ENCODE measurements at places on chromosomes 1 and 21. TPM values are rescaled to one million over a fixed set of nuclear protein-coding genes. Genes with fewer than 3 reads are reported as not detected.

GRCh38 chr21:32088471-32088870, 190.4 kb downstream of the MIS18A start:
- no peaks in the 10 kb centered on the region for H3K36me3 ChIP-seq
- no peak overlapping the region for H3K27ac ChIP-seq
- DNase-seq, result no peak
- H3K27me3 ChIP-seq, result no peaks in the 10 kb centered on the region
- H3K4me1 ChIP-seq, result no peaks in the 10 kb centered on the region

GRCh38 chr1:177385760-177386698, 215.3 kb downstream of the BRINP2 start:
- H3K4me1 ChIP-seq, result no peaks in the 10 kb centered on the region
- H3K27ac ChIP-seq, result no peak overlapping the region
- no peaks in the 10 kb centered on the region for H3K36me3 ChIP-seq
- no peak for DNase-seq

DNA sequence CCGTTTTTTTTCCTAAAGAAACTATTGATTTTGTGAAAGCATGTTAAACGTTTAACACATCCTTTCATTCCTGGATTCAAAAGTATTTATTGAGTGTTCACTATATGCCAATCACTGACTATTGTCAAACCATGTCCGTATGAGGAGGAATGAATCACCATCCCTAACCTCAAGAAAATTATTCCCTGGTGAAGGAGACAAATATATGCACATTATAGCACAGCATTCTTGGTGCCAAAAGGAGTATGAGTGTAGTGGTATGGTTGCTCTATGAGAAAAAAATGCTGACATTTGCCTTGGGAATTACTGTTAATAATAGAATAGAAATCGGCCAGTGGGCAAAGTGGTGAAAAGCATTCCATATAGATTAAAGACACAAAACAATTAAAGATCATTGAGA, 1390.1 kb downstream of the MRPL39 start:
- DNase-seq, result no peak
- no peaks in the 10 kb centered on the region for H3K4me1 ChIP-seq
- H3K4me3 ChIP-seq, result no peak overlapping the region
- H3K27me3 ChIP-seq, result no peaks in the 10 kb centered on the region
- H3K36me3 ChIP-seq, result no peaks in the 10 kb centered on the region

- H3K27ac ChIP-seq, result no peak overlapping the region
- no peaks in the 10 kb centered on the region for H3K27me3 ChIP-seq
- H3K4me3 ChIP-seq, result no peak overlapping the region
- H3K4me1 ChIP-seq, result no peaks in the 10 kb centered on the region
- no peak for DNase-seq
Measured at GRCh38 chr1:112583366-112583765, 35.6 kb downstream of the ST7L start.

DNA sequence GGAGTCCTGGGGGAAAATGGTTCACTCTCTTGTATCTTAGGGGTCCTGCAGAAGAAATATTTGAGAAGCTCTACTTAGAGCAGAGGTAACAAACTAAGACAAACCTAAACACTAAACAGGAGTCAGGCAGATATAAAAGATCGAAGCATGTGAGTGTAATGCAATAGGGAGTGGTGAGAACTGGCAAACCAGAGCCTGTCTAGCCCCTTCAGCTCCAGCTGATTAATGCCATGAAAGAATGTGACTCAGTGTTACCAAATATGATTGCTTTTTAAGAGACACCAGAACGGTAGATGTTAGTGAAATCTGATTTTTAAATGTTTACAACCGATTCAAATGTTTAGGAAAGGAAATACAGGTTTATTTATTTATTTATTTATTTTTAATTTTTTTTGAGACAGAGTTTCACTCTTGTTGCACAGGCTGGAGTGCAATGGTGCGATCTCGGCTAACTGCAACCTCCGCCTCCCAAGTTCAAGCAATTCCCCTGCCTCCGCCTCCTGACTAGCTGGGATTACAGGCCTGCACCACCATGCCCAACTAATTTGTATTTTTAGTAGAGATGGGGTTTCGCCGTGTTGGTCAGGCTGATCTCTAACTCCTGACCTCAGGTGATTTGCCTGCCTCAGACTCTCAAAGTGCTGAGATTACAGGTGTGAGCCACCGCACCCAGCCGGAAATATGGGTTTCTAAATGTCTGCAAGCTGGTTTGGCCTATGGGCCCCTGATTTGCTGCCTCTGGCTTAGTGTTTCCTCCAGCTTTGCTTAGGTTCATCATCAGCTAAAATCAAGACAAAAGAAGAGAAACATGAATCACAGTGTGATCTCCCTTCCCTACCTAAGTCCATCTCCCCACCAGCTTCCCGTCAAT, 12.2 kb downstream of the TXNIP start:
- H3K27ac ChIP-seq, result peak overlapping the region; percentile 98
- peaks cover 72% of the 10 kb centered on the region for H3K4me1 ChIP-seq
- DNase-seq, result no peak
- H3K4me3 ChIP-seq, result no peak overlapping the region

- no peaks in the 10 kb centered on the region for H3K4me1 ChIP-seq
- DNase-seq, result no peak
- no peaks in the 10 kb centered on the region for H3K27me3 ChIP-seq
Measured at GRCh38 chr1:6922096-6922931, 137.1 kb downstream of the CAMTA1 start.

The THBS3 gene
- total RNA-seq, result 29.8 TPM

The ARHGAP29 gene
- 87.5 TPM for total RNA-seq

The CD84 gene
- 19.9 TPM for total RNA-seq
